ENCODE measurements at places on chromosomes 1 and 21.

GRCh38 chr1:912740-913301 is 10.9 kb upstream of the SAMD11 start:
- DNase-seq = peak; percentile 40

DNA sequence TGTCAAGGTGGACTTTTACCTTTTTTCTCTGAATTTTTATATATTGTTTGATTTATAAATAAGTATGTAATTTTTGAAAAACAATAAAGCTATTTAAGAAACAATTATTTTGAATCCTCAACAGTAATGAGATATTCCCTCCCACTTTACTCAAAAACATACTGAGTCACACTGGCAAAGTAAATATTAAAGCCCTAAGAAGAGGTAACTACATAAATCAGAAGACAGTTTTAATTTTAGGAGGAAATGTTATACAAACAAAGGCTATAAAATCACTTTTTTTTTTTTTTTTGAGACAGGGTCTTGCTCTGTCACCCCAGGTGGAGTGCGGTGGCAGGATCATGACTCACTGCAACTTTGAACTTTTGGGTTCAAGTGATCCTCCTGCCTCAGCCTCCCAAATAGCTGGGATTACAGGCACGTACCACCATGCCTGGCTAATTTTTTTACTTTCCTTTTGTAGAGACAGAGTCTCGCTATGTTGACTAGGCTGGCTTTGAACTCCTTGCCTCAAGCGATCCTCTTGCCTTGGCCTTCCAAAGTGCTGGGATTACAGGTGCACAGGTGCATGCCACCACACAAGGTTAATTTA is 36.2 kb downstream of the ZSWIM5 start:
- DNase-seq = no peak

GRCh38 chr1:155776414-155776813 is 80.6 kb downstream of the GON4L start:
- peak; percentile 53 for DNase-seq

GRCh38 chr1:190563230-190563629 is 85.6 kb upstream of the BRINP3 start:
- DNase-seq = no peak

- no peak for DNase-seq
These were observed 150.9 kb downstream of the CNIH3 start for GRCh38 chr1:224767031-224767430.

- DNase-seq = no peak
These were observed 286.5 kb downstream of the SMYD3 start for GRCh38 chr1:246220495-246221065.

DNA sequence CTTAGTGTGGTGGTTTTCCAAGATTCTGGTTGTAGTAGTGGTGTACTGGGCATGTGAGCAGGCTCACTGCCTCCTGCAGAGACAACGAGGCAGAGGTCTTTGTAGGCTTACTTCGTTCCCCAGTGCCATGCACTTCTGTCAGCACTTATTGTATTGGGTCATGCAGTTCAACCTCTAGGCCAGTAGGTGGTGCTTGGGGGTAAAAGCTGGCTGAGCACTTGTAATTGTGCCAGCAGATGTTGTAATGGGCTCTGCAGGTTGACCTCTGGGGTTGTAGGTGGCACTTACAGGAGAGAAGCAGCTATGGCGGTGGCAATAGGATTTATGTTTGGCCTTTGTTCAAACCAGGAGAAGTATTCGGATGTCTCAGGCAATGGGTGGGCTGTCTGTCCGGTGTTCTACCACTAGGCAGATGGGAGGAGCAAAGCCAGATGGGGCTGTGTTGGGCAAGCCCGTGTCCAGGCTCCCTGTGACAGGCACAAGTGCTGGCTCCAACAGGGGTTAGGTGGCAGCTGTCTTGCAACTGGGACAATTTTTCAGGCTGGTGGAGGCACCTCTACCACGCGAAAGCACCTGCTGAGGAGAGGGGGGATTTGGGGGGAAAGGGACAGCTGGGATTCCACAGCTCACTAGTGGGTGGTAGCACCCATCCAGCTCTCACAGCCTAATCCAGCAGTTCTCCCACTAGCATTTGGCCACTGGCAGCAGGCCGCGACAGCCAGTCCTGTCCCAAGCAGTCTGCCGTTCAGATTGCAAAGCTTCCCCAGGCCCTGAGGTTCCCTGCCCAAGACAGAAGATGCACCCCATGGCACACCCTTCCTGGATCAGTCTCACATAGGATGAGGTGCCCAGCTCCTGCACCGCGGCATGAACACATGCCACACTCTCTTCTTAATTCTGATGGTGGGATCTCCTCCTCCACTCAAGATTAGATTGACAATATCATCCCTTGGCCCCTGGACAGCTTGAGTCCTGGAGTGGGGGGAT is 274.5 kb downstream of the CTH start:
- DNase-seq = peak; percentile 67

DNA sequence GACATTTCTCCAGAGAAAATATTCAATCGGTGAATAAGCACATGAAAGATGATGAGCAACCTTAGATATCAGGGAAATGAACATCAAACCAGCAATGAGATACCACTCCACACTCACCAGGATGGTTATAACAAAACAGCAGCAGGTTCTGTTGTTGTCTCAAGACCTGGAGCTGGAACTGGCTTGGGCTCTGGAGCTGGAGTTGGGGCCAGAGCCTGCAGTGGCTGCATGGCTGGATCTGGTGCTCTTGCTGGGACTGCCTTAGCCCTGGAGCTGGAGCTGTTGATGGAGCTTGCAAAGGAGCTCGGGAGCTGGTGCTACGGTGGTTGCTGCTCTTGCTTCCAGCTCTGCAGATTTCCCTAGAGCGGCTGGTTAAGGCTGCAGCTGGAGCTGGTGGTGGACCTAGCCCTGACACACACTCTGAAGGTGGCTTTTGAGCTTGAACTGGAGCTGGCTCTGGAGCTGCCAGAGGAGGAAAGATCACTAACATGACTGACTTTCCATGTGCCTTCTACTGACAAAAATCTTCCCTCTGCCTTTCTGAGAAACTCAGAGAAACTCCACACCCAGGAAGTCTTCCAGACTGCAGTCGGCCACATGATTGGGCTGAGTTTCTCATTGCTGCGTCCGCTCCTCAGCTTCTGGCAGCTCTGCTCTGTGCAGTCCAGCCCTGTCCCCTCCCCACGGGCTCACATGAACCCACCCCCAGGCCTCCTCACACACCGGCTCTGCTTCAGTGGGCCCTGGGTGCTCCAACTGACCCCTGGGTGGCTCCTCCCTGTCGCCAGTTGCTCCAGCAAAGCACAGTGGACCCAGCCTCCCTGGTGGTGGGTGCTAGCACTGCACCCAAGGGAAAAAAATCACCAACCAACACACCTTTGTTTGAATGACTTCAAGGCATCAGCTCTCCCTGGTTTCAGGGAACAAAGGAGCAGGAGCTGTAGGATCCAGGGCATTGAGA is 139.1 kb upstream of the FMN2 start:
- DNase-seq = no peak

DNA sequence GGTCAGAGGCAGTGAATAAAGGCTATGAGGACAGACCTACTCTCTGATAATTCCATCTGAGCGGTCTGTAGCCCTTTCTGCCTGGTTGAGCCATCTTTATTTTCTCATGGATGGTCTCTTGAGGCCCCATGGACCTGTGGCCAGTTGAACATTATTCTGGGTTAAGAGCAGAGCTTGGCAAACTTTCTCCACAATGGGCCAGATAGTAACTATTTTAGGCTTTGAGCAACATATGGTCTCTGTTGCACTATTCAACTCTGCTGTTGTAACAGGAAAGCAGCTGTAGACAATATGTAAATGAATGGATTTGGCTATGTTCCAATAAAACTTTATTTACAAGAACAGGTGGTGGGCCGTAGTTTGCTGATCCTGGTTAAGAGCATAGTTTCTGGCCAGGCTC is 62.7 kb downstream of the KAZN start:
- DNase-seq = peak; percentile 71

DNA sequence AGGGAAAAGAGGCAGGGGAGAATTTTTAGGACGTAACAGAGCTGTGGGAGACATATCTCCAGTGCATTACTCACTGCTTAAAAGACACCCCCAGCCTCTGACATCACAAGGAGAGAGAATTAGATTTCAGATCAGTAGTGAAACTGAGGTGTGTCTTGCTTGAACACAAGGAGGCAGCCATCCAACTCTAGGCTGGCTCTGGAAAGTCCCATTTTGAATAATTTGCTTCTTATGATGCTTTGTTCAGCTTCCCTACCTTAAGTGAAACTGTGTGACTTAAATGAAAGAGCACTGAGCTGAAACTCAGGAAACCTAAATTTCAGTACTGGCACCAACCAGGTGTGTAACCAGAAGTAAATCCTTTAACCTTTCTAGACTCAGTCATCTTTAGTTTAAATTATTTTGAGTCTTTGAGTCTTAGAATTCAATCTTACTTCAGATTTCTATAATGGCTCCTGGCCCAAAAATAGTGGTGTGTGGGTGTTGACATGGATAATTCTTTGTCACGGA is 251.6 kb upstream of the SGIP1 start:
- no peak for DNase-seq

DNA sequence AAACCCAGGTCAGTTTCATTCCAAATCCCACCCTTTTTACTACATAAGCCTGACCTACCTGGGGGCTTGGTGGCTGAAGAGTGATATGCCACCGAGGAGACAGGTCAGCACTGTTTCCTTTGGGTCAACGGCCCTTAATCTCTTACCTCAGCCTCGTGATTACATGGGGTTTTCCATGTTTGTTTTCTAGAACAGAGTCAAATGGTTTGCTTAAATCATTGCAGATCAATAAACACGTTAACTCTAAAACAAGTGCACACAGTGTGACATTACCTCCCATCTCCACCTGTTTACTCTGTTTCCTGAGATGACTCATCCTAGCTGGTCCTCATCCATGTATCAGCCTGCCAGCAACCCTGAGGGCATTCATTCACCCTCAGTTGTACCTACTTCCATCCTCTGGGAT is 40.8 kb upstream of the TP53BP2 start:
- no peak for DNase-seq

- DNase-seq = no peak
These were observed 67.1 kb upstream of the UBE2U start for GRCh38 chr1:64136296-64136695.

- DNase-seq = no peak
These were observed 26.9 kb upstream of the EXOSC10 start for GRCh38 chr1:11126569-11126968.

- DNase-seq = no peak
These were observed 198.7 kb upstream of the PLD5 start for GRCh38 chr1:242723044-242723716.

- no peak for DNase-seq
These were observed 83.3 kb upstream of the KCNJ15 start for GRCh38 chr21:38173276-38174035.

GRCh38 chr1:8926707-8927694 is 18.7 kb upstream of the CA6 start:
- DNase-seq = no peak

GRCh38 chr1:29551123-29551936 is 315.0 kb downstream of the PTPRU start:
- DNase-seq = no peak

DNA sequence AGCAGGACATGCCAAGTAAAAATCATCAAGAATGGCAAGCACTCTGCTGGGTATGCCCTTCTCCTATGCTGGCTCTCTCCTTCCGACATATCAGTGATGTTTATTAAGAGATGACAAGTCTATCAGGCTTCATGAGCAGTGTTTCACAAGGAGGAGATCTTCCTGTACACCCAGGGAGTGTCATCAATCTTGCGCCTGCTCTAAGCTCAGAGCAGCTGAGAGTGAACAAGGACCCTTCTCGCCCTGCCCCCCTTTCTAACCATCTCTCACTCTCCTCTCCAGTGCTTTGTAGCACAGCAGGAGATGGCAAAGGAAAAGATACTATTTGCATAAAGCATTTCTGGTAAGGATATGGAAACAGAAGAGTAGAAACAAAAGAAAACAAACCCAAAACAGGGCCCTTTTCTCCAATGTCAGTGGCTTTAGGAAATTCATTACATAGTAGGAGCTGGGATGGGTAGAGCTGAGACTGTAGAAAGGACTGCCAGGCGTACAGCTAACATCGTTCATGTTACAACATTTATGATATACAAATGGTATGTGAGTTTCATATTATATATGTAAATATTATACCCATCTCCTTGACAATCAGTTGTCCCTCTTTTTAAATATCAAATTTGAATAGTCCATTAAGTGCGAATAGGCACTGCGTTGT is 201.7 kb downstream of the NUF2 start:
- DNase-seq = no peak

- no peak for DNase-seq
These were observed 21.0 kb upstream of the FUCA1 start for GRCh38 chr1:23889074-23889473.

DNA sequence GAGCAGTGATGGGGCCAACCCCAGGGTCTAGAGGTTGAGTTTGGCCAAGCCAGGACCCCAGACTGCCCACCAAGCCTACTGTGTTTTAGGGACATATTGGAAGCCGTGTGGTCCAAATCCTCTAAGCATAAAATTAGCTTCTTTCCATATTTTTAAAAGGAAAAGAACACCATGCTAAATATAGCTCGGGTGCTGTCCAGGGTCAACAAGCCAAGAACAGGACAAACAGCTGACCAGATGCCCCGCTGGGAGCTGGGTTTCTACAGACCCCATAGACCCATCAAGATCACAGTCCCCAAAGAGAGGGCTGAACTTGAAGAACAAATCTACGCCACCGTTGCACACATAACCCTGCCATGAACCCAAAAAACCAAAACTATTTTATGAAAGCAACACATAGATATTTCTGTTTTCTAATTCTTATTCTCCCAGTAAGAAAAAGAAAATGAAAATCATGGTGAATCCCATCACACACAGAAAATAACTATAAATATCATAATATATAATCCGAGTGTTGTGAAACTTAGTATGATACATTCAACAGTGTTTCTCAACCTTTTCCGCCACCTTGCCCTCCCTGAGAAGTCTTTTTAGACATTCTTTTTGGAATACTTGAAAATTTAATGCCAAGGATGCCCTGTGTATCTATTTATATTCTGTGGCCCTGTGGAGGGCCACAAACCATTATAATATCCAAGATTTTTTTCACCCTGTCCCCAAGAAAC is 36.2 kb upstream of the FHAD1 start:
- no peak for DNase-seq

GRCh38 chr1:47578721-47579419 is 141.0 kb downstream of the FOXD2 start:
- no peak for DNase-seq

DNA sequence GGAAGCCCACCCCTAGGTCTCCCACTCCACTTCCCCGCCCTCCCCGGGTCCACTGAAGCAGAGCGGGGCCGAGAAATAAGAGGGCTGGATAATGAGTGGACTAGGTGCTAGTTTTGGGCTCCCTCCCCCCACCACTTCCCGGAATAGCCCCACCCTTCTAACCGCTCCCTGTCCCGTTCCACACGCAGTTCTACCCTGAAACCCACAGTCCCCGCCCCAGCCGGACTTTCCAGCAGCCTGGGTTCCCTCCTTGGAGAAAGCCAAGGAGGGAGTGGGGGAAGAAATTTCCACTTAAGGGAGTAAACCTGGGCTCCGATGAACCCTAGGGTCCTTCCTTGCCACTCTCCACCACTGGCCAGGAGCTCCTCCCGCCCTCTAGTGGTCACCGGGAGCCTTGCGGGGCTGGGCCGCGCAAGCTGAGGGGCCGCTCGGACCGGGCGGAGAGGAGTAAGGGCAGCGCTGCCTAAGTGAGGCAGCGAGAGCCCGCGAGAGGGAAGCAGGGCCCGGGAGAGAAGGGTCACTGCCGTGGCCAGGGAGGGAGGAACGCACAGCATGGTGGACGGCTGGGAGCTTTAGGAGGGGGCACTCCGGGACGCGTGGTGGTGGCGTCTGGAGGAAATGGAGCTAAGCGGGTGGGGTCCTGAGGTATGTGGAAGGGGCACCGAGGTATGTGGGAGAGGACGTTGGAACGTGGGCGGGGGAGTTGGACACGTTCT is 14.3 kb downstream of the THBS3 start:
- DNase-seq = peak; percentile 83

Data from MV-4-11 (cell line).